ENCODE measurements at places on chromosomes 2 and 18.
A peak's percentile ranks its signal among the peaks of the same experiment; 100 is the strongest.

DNA sequence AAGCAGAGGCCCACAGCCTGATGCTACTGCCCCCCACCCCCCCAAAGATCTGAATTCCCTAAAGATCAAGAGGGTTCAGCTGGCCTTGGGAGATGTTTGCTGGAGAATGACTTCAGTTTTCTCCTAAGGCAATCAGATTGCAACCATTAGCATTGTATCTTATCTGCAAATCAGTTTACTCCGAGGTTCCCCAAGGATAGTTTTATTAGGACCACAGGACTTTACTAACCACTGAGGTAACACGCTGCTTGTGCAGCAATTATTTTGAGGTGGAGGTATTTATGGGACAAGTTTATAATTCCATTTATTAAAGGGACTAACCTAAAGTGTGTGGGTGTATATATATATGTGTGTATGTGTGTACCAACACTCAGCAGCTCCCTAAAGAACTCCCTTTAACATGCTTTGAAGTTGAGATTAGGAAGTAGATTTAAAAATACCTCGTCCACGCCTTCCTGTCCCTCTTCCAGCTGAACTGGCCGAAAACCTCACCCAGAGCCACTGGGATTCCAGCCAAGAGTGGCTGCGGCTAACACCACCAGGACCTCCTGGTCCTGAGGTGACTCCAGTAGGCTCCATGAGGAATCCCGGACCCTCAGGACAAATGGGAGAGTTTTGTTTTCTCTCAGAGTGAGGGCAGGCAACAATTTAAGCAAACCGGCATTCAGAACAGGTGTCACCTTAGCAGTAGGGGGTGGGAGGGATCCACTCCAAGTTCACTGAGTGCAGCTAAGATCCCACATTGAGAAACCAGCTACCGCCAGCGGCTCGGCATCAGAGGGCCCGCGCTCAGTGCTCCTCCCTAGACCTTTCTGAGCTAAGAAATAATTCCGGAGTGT, 3.0 kb upstream of the DLX1 start:
- DNase-seq: peak; percentile 10

DNA sequence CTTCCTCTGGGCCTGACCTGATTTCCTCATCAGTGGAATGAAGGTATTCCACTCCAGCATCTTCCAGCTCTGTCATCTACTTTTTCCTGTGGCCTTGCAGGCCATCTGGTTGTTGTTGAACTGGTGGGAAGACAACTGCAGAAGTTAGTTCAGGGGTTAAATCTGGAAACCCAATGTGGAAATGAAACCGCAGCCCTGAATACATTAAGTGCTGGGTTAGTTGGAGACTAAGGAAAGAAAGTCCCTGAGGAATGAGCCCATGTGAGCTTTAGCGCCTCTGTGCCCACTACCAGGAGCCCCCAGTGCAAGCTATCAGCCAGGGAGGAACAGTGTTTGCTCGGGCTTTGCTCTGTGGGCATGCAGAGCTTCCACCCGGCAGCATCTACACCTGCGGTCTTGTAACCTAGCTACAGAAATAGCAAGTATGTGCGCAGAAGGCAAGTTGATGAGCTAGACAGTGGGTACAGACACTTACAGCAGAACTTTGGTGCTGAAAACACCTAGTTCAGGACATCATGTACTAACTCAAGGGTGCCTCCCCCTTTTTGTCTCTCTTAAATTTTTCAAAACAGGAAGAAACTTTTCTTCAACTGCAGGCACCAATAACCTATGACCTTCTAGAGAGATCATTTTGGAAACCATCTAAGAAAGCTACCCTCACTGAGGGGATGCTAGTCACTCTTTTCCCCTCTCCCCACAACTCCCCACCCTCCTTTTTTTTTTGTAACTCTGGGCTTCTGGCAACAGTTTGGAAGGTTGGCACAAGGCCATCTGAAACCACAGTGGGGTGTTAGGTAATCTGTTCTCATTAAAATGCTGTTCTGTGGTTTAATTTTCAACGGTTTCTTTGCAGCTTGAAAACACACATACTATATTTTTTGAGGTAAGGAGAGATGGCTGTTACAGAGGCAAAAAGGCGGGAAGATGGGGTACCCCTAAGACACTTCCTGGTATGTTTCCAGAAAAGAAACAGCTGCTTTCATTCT, 18.3 kb upstream of the CXCR4 start:
- DNase-seq: no peak

- no peak for DNase-seq
These were observed 119.0 kb downstream of the GALNT13 start for GRCh38 chr2:153990771-153991170.

DNA sequence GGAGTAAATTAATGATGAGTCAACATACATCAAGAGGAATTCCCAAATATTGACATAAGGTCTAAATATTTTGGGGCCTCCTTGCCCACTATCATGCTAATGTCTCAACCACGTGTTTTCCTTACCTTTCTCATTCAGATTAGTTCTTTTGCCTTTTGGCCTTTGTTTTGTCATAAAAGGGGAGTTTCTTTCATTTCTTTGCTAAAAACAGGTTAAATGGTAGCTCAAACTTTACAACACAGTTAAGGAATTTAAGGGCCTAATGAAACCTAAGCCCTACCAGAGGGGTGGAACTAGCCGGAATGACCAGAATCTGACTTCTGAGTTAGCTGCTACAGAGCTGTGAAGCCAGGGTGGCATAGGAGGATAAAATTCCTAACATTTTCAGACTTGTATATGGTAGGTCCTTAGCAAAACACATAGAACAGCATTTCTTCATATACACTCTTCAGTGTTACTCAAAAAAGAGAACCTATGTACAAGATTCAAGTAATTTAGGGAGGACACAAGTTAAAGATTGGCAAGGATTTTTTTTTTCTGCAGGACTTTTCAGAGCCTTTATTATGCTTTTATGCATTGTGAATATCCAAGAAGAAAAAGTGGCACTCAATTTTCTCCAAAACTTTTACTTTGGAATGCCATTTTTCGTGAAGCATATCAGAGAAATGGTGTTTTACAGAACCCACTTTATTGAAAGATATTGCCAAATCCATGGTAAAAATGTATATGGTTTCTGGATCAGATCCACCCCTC, 633.1 kb downstream of the ARHGAP15 start:
- no peak for DNase-seq

- no peak for DNase-seq
These were observed 64.4 kb downstream of the ZNF516 start for GRCh38 chr18:76430636-76431035.

GRCh38 chr2:140669911-140670310, 1460.9 kb downstream of the LRP1B start:
- no peak for DNase-seq

DNA sequence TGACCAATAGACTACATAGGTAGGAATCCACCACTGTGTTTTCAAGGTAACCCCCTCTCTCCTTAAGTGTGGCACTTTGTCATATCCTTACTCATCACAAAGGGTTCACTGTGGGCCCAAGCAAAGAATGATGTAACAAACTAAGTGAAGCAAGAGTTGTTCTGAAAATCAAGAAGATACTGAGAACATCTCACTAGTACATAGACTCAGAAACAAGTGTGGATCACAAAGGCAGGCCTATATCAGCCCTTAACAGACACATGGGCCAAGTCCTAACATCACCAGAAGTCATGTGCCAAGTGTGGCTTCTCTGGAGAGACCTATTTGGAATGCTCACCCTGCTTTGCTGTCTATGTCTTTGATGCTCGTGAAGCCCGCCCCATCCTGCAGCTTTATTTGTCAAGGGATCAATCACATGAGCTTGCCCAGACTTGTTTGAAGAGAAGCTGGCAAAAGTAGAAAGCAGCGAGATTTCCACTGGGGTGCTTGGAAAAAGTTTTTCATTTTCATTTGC, 131.2 kb upstream of the TTC39C start:
- DNase-seq: peak; percentile 69

- peak; percentile 68 for DNase-seq
These were observed 44.9 kb downstream of the TMEM37 start for GRCh38 chr2:119476301-119477112.

GRCh38 chr2:30293303-30293921, 62.1 kb downstream of the LBH start:
- no peak for DNase-seq

- DNase-seq: peak; percentile 54
These were observed 114.5 kb downstream of the INSIG2 start for GRCh38 chr2:118202707-118203303.

GRCh38 chr2:217989221-217989948, 13.4 kb downstream of the TNS1 start:
- no peak for DNase-seq

DNA sequence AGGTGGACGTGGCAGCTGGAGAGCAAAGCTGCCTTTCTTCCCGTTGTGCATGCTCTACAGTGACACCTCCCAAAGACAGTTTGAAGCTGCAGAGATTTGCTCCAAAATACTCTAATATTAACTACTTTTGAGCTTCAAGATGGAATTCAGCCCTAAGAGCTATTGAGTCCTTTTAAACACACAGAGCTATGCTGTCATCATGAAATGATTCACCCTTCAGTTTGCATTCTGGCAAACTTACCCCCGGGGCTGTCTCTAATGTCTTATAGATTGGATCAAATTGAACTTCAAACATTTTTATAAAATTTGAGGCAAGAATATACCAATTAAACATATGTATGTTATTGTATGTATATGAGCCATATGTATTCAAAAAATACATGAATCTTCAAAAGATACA, 110.7 kb upstream of the EFEMP1 start:
- no peak for DNase-seq

DNA sequence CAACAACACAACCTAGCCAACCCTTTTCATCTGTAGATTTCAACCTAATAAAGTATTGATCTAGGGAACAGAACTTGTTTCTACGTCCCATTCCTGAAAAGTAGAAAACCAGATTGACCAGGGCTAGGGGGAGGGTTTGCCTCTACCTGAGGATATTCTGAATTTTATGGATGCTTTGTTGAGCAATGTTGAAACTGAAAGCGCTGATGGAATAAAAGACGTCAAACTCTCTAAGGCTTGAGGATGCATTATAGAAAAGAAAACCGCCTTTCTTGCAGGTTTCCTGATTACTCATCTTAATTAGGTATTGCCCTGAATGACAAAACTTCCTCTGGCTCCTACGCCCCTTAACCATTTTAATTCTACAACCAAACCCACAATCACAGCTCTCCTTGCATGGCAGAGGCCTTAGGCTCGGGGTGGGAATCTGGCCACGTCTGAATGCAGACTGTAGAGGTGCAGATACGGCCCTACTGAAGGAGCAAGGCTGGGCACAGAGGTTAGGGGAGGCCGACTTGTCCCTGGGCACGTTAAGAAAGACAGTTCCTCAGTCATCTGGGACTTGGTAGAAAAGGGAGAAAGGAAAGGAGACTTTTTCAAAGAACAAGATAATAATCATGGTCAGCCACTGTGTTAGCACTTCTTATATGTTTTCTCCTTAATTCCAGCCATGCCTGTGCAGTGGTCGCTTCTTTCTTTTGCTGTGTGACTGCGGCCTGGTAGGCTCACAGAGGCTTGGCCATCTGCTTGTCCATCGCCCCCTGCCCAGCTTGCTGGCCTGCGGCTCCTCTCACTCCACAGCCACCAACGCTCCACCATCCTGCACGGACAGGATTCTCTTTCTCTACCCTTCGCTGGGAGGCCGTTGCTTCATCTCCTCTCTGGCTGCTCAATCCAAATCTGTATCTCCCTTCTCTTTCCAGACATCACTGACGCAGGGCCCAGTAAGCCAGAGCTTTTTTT, 209.5 kb downstream of the VAPA start:
- DNase-seq: no peak

DNA sequence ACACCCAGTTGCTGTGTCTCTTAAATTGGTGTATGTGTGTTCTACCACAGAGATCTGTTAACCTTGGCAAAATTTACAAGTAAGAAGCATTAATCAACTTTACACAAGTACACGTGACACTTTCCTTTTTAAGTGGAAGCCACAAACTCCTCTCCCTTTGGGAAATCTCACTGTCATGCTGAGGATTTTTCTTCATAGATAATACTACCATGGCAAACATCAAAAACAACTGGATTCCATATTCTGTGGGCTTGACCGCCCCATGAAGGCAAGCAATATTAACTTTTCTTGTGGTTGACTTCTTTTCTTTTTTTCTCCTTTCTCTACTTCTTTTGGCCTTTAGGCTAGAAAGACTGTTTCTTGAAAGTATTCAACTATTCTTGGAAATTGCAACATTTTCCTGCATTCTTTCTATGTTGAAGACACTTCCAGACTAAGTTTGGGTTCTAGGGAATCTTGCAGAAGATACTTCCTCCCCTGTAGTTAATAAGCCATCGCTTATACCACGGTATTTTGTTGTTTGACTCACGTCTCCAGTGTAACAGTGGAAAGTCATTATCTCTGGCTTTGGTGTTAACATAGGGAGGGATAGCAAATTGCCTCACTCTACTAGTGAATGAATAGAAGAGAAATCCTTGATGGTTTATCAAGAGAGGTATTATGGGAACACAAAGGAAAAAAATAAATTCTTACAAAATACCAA, 79.5 kb downstream of the SLC8A1 start:
- no peak for DNase-seq

DNA sequence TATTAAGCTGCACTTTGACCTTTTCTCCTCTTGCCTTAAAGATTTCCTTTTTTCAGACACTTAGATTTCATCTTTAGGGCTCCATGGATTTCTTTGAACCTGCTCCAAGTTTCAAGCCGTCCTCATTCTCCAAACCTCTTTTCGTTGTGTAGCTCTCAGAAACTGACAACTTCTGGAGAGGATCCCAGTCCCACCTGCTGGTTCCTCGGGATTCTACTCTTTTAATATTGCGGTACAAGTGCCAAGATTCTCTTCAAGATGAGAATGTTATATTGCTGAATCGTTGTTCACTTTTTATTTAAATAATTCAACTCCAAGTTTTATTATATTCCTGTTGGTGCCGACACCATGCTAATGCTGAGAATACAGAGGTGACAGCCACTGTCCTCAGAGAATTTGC, 141.1 kb downstream of the CDH20 start:
- DNase-seq: peak; percentile 22

DNA sequence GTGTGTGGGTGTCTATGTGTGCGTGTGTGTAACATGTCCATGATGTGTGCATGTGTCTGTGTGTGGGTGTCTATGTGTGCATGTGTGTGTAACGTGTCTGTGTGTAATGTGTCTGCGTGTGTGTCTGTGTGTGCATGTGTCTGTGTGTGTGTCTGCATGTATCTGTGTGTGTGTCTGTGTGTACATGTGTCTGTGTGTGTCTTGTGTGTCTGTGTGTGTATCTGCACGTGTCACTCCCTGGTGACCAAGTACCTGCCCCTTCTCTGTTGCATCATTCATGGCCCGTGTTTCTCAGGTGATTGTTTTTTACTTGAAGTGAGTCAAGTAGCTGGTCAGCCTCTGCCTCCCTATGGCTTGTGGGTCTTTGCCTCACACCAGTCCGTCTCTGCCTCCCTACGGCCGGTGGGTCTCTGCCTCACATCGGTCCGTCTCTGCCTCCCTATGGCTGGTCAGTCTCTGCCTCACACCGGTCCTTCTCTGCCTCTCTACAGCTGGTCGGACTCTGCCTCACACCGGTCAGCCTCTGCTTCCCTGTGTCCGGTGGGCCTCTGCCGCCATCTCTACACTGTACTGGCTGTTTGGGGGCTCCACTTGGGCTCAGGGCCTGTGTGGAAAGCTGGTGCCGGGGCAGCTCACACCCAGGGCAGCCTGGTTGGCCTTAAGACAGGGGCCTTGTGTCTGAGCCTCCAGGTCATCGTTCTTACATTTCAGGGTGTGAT, 31.6 kb downstream of the KCNG2 start:
- DNase-seq: no peak
